SJCRH30 (cell line): ENCODE measurements at places on chromosomes 3 and 15.

DNA sequence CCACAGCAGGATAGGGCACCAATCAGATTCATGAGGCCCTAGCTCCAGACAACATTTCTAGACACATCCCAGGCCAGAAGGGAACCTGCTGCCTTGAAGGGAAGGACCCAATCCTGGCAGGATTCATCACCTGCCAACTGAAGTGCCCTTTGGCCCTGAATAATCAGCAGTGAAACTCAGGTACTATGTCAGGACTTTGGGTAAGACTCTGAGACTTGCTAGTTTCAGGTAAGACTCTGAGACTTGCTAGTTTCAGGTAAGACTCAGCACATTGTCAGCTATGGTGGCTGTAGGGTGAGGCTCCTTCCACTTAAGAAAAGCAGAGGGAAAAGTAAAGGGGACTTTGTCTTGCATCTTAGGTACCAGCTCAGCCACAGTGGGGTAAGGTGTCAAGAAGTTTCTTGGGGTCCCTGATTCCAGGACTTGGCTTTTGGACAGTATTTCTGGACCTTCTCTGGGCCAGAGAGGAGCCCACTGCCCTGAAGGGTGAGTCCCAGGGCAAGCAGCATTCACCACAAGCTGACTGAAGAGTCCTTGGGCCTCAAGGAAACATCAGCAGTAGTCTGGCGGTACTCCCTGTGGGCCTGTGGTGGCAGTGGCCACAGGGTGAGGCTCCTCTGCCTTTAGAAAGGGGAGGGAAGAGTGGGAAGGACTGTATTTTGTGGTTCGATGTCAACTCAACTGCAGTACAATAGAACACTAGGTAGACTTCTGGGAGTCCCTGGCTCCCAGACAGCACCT is 13.7 kb upstream of the COL8A1 start:
- DNase-seq: no peak

DNA sequence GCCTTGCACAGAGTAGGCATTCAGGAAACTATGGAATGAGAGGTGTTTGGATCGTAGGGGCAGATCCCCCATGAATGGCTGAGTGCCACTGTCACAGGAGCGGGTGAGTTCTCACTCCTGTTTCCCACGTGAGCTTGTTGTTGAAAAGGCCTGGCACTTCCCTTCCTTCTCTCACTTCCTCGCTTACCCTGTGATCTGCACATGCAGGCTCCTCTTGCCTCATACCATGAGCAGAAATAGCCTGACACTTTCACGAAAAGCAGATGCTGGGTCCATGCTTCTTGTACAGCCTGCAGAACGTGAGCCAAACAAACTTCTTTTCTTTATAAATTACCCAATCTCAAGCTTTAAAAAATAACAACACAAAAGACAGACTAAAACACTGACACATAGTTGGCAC is 55.4 kb downstream of the AGBL1 start:
- DNase-seq: no peak

GRCh38 chr15:39128746-39129145 is 452.1 kb upstream of the THBS1 start:
- DNase-seq: no peak

DNA sequence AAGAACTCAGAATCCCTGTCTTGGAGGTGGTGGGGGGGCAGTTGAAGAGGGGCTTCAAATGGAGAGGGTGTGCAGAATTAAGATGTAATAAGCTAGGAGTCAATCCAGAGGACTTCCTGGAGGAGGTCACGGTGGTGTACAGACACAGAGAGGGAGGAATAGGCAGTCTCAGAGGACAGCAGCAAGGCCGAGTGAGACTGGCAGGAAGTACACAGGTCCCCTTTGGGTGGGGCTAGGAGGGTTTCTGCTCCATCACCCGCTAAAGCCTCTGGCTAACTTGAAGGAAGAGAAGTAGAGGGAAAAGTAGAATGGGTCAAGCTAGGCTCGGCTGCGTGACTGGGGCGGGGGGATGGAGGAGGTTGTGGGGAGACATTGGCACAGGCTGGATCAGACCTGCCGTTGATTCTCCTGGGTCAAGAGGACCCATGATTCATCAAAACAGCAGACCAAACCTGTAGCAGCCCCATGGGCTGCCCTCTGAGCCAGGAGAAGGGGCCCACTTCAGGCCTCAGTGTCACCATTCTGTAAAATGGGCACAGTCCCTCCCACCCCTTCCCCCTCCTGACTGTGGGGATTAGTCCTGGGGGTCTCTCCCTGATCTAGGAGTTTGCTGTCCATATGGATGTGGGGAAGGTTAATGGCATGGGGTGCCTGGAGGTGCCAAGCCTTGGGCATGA is 16.9 kb downstream of the CSPG4 start:
- no peak for DNase-seq

DNA sequence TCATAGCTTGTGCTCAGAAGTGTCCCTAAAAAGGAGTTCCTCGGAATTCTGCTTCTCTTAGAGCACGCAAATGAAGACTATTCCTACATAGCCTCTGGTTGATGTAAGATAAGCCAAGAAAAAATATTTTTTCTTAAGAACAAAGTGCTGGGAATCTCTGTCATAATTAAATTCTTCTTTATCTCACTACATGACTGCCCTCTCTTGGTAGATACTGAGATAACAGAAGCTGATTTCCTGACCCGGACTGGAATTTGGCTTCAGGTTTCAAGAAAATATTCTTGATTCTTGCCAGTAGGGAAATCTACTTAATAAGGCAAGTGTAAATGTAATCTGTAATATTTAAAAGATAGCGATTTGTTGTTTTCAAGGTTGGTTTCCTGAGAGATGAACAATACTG is 31.3 kb upstream of the SETMAR start:
- no peak for DNase-seq

- no peak for DNase-seq
These were observed 8.6 kb downstream of the CEP63 start for GRCh38 chr3:134494495-134494894.

- no peak for DNase-seq
These were observed 105.2 kb upstream of the BOC start for GRCh38 chr3:113105966-113106660.

GRCh38 chr3:133963657-133964396 is 65.9 kb downstream of the SLCO2A1 start:
- DNase-seq: no peak

DNA sequence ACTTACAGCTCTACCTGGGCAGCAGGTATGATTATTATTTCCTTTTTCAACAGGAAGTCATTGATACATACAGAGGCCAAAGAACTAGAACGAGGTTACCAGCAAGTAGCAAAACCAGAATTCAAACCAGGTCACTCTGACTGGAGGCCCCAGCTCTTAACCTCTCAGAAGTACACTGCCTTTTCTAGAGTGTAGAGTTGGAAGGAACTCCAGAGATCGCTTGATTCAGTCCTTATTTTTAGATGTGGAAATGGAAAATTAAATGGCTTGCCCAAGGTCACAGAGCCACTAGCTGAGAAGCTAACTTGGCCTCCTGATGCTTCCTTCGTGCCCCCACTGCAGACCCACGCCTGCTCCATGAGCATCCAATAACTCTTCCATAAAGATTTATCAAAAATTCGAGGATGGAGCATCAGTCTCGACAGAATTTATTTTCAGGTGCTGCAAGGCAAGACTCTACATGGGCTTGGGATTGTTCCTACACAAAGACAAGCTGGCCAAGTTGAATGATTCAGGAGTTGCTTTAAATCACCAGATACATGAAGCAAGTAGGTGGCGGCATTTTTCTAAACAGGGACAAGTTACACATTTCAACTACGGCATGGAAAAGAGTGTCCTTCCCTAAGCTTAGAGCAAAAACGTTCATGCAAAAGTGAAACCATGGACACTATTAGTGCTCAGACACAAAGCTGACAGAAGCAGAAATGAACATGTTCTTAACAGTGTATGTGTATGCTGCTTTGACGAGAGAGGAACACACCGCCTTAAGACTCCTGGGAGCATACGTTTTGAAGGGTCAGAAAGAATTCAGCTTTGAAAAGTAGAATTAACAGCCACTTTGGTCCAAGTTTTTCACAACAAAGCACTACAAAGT is 235.7 kb downstream of the THRB start:
- no peak for DNase-seq

- DNase-seq: no peak
These were observed 1.6 kb downstream of the USP19 start for GRCh38 chr3:49119036-49119435.

GRCh38 chr3:141421639-141422319 is 53.5 kb downstream of the ZBTB38 start:
- no peak for DNase-seq

DNA sequence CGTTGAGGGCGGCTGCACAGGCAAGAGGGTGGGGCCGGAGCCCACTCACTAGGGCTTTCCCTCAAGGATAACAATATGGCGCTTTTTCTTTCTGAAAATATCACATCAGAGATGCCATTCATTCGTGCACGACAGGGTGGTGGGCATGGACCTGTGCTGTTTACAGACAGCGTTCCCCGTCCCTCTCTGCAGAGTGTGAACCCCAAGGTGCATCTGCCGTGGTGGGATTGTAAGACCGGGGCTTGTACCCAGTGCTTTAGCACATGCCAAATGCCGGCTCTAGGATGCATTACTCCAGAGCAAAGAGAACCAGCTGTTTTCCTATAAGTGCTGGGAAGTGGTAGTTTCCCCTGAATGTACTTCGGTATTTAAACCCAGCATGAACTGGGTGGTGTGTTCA is 37.0 kb downstream of the CHDH start:
- no peak for DNase-seq

DNA sequence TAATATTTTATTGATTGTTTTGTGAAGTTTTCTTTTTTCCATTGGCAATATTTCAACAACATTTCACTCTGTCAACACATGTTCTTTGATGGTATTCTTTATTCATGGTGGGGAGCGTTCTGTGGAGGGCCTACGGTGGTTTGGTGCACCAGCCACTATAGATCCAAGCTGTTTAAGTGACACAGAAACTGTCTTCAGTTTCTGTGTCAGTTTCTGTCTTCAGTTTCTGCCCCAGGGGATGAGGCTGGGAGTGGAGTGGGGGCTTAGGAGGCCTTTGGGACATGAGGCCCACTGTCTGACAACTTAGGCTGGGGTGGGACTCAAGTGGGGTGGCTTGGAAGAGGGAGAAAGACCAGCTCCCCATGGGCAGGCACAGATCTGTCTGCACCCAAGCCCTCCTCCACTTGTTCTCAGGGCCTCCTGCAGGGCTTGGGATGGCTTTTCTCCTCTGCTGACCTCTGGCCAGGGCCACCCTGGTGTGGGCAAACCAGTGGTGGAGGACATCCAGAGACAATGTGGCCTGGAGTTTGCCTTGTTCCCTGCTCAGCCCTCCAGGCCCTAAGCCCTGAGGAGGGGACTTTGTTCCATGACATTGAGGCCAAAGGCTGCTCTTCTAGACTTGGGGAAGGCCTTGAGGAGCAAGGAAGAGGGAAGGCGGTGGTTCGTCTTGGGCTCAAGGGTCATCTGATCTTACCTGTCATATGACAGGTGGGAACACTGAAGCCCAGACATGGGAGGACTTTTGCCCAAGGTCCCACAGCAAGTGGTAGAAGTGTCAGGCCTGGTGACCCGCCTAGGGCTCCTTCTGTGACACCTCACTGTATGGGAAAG is 60.3 kb upstream of the SMAD6 start:
- DNase-seq: no peak

- peak; percentile 47 for DNase-seq
These were observed 2.9 kb downstream of the GNAT1 start for GRCh38 chr3:50194128-50194902.

GRCh38 chr3:184545769-184546168 is 15.8 kb upstream of the EPHB3 start:
- DNase-seq: no peak

GRCh38 chr3:48429960-48430707 is at the start of gene PLXNB1:
Gene PLXNB1 (minus strand): TSS chr3:48430086. CDS start chr3:48424611, 5,475 bp downstream.
- peak; percentile 76 for DNase-seq

GRCh38 chr3:177185035-177185574 is 12.2 kb downstream of the TBL1XR1 start:
- DNase-seq: no peak
